ENCODE measurements at places on chromosomes 6 and 20. TPM values are rescaled to one million over a fixed set of nuclear protein-coding genes. Genes with fewer than 3 reads are reported as not detected.

- DNase-seq, result no peak
Measured at GRCh38 chr6:15382712-15383111, 136.8 kb downstream of the JARID2 start.

DNA sequence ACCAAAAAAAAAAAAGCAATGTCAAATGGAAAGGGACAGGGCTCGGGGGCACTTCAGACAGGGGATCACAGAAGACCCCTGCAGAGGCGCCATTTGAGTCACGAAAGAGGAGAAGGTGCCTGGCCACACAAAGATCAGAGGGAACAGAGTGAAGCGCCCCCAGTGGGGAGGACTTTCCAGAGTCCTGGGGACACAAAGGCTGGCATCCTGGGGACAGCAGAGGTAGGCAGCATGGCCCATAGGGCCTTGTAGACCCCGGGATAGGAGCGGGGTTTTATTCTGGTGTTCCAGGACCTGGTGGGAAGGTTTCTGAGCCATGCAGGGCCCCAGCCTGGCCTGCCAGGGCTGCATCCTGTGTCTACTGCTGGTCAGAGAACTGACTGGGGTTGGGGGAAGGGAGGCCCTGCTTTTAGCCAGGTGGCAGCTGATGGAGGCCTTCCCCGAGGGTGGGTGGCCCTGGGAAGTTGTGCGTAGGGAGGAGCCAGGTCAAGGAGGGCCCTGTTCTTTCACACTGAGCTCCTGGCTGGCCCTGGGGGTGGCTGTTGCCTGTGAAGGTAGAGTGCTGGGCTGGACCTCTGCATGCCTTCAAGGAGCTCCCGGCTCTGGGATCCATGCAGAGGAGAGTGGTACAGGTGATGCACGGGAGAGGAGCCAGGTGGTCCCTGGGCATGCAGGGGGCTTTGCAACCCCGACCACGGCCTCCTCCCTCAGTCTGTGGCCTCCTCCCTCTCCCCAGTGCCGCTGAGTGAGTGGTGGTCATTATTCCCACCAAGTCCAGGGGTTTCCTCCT, 117.9 kb downstream of the CDH4 start:
- no peak for DNase-seq

GRCh38 chr20:41507436-41507835, 110.7 kb downstream of the CHD6 start:
- DNase-seq, result no peak

- peak; percentile 75 for DNase-seq
Measured at GRCh38 chr20:5845681-5846615, 95.7 kb downstream of the SHLD1 start.

- DNase-seq, result no peak
Measured at GRCh38 chr6:1597121-1597744, 12.5 kb upstream of the FOXC1 start.

- no peak for DNase-seq
Measured at GRCh38 chr20:62123450-62124118, 1.3 kb downstream of the LSM14B start.

GRCh38 chr6:22036275-22036674, 260.6 kb downstream of the PRL start:
- no peak for DNase-seq

- no peak for DNase-seq
Measured at GRCh38 chr6:4560221-4561077, 215.8 kb upstream of the CDYL start.

The MLIP gene
- polyA plus RNA-seq, result not detected

The LY6G5C gene
- 8.9 TPM for polyA plus RNA-seq

The WFDC5 gene
- polyA plus RNA-seq, result not detected

The NKX2-2 gene
- polyA plus RNA-seq, result not detected

The FAM83D gene
- polyA plus RNA-seq, result 1.2 TPM
